PC-3 (cell line): ENCODE measurements at places on chromosomes 2 and 18. TPM values are rescaled to one million over a fixed set of nuclear protein-coding genes. Genes with fewer than 3 reads are reported as not detected.

DNA sequence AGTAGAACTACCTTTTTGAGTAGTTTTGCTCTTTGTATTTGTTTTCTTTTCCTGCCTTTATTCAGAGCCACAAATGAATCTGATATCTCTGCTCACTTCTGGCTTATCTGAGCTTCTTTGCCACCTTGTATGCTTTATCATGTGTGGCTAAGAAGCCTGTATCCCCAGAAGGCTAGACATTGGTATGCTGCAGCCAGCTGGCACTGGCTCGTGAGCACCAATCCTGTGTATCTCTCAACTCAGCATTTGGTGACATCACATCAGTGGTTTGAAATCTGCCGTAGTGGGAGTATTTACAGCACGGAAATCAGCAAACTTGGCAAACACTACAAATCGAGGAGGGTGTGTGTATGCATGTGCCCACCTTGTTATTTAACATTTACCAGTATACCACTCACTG, 183.7 kb upstream of the LHCGR start:
- no peak for DNase-seq

- DNase-seq = peak; percentile 92
Measured at GRCh38 chr2:1593371-1594122, 150.8 kb downstream of the PXDN start.

Gene TLX2
- total RNA-seq = 3.1 and 3.4 TPM in 2 replicates

Gene PSD4
- total RNA-seq = 46.6 and 60.3 TPM in 2 replicates

GRCh38 chr2:168091986-168092385, 155.4 kb downstream of the STK39 start:
- DNase-seq = no peak

GRCh38 chr2:201643216-201643890, at the start of gene TMEM237:
Gene TMEM237 (minus strand): TSS chr2:201643503. CDS start chr2:201643400, 103 bp downstream.
- peak; percentile 37 for DNase-seq

DNA sequence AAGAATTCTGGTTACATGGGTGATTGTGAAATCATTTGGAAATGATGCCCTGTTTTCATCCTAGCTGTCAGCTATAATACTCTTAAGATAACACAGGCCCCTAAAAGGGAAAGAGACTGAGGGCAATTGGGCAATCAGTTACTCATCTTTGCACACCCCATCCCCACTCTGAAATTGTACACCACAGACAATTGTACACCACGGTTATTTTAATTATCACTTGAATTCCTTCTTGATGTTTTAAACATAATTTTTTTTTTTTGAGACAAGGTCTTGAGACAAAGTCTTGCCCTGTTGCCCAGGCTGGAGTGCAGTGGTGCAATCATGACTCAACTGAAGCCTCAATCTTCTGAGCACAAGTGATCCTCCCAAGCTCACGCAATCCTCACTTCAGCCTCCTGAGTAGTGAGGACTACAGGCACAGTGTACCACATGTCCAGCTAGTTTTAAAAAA, 862.4 kb upstream of the ACVR2A start:
- DNase-seq = no peak
